ENCODE measurements at places on chromosomes 7 and 10. TPM values are rescaled to one million over a fixed set of nuclear protein-coding genes. Genes with fewer than 3 reads are reported as not detected.

Gene NKX2-3
- total RNA-seq: not detected

Gene CCL24
- not detected for total RNA-seq

Gene MMD2
- total RNA-seq: not detected

Gene CFAP69
- total RNA-seq: 0.39 TPM

Gene TMEM213
- total RNA-seq: not detected

Gene SOSTDC1
- total RNA-seq: not detected

Gene SPDYE5
- 0.26 TPM for total RNA-seq

- H3K27ac ChIP-seq: no peak overlapping the region
- no peaks in the 10 kb centered on the region for H3K4me1 ChIP-seq
- H3K4me3 ChIP-seq: no peak overlapping the region
- no peaks in the 10 kb centered on the region for H3K27me3 ChIP-seq
Observed at GRCh38 chr7:71278257-71278656, 146.3 kb downstream of the GALNT17 start.

DNA sequence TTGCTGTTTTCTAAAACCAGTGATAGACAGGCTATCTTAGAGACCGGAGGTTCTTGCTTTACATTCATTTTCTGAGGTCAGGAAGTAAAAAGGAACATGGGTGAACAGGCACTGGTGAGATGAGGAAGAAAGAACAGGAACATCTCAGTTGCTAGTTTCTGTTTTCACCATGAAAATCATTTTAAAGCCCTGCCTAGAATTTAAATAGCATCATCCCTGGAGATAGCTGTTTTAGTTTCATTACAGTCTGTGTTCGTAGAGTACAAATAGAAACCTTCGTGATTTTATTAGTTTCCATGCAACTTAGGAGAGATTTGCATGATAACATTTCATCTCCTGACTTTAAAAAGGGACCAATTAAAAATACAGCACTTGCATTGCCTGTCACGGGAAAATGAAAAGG is 14.7 kb downstream of the KCNMA1 start:
- H3K27ac ChIP-seq: no peak overlapping the region
- peaks cover 2% of the 10 kb centered on the region for H3K27me3 ChIP-seq
- H3K4me3 ChIP-seq: no peak overlapping the region
- no peaks in the 10 kb centered on the region for H3K36me3 ChIP-seq
- no peak for DNase-seq

DNA sequence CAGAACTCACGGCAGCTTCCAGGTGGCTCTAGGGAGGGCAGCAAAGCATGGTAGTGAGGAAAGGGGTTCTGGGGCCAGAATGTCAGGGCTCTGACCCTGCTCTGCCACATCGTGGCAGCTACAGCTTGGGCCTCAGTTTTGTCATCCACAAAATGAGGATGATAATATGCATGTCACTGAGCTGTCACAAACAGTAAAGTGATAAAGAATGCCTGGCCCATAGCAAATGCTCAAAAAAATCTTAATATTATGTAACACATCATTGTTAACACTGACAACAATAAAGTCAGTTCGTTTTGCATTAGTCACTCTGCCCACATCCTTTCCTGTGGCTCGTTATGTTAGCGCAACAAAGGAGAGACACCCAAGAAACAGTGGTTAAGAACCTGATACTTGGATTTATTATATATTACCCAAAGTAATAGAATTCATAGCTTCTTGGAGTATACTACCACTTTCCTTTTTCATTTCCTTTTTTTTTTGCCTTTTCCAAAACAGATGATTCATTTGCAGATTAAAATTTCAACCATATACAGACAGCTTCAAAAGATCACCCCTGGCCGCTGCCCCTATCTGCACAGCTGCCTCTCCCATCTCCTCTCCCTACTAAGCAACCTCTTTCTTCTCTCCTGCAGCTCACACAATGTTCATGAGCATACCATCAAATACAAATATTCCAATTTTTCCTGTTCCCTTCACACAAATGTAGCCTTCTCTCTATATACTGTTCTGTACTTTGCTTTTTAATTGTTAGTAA is 45.5 kb upstream of the DDC start:
- peak; percentile 50 for DNase-seq
- H3K36me3 ChIP-seq: peaks cover 5% of the 10 kb centered on the region
- no peaks in the 10 kb centered on the region for H3K27me3 ChIP-seq
- H3K4me3 ChIP-seq: peak overlapping the region; percentile 26

DNA sequence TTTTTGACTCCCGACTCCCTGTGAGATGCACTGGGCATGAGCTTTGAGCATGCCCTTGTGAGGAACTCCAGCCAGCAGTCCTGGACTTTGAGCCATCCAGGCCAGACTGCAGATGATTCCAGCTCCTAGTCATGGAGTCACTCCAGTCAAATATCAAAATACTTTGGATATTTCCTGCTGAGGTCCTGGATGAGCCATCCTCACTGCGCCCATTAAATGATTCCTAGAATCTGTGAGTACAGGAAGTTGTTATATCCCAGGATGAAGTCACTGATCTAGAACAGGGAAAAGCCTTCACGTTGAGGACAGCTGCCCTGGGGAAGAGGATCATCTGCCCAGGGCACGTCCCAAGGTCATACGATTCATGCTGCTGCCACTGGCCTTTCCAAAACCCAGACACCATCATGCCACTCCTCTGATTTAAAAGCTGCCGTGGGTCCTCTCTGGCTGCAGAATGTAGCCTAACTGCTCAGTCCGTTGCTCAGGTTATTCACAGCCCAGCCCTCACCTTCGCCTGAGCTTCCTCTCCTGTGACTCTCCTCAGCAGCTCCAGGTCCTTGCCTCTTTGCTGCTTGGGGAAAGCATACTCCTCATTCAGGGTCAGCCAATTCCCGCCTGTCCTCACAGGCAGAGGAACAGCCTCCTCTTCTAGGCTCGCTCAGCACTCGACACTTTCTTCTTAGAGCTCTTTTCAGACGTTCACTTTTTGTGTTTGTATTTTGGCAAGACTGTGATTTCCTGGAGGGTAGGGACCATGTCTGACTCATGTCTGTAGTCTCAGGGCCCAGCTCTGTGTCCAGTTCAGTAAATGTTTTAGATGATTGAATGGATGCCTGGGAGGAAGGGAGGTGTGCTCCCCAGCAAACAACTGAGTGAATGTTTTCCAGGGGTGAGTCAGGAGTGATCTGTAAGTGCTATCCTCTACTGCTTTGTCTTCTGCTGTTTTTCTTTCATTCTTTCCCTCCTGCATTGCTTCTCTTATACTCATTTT is 157.8 kb downstream of the SNX10 start:
- no peak for DNase-seq
- no peaks in the 10 kb centered on the region for H3K36me3 ChIP-seq
- H3K4me3 ChIP-seq: no peak overlapping the region
- no peaks in the 10 kb centered on the region for H3K4me1 ChIP-seq
- H3K27me3 ChIP-seq: peaks cover 10% of the 10 kb centered on the region

- H3K27me3 ChIP-seq: no peaks in the 10 kb centered on the region
- no peak for DNase-seq
- peaks cover 10% of the 10 kb centered on the region for H3K4me1 ChIP-seq
- no peak overlapping the region for H3K4me3 ChIP-seq
Observed at GRCh38 chr7:96250776-96251361, 71.0 kb downstream of the SLC25A13 start.

- H3K36me3 ChIP-seq: no peaks in the 10 kb centered on the region
- H3K4me1 ChIP-seq: no peaks in the 10 kb centered on the region
- no peak overlapping the region for H3K27ac ChIP-seq
- no peak for DNase-seq
- no peaks in the 10 kb centered on the region for H3K27me3 ChIP-seq
Observed at GRCh38 chr7:11843113-11843765, 11.2 kb upstream of the THSD7A start.

DNA sequence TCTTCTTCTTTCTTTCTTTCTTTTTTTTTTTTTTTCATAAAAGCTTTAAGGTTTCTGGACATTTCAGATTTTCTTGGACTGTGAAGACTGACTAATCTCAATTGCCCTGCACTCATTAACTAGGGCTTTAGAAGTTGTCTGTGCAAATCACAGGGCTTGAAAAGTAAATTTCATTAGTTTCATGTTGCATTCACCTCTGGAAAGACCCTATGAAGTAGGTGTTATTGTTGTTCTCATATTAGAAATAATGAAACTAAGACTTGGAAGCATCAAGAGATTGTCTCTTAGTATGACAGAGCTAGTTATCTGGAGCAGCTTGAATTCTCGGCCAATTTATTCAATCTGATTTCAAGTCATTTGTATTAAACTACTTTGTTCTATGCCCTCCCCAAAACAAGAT is 28.2 kb upstream of the SEMA3D start:
- DNase-seq: no peak
- H3K4me1 ChIP-seq: no peaks in the 10 kb centered on the region
- H3K36me3 ChIP-seq: no peaks in the 10 kb centered on the region

DNA sequence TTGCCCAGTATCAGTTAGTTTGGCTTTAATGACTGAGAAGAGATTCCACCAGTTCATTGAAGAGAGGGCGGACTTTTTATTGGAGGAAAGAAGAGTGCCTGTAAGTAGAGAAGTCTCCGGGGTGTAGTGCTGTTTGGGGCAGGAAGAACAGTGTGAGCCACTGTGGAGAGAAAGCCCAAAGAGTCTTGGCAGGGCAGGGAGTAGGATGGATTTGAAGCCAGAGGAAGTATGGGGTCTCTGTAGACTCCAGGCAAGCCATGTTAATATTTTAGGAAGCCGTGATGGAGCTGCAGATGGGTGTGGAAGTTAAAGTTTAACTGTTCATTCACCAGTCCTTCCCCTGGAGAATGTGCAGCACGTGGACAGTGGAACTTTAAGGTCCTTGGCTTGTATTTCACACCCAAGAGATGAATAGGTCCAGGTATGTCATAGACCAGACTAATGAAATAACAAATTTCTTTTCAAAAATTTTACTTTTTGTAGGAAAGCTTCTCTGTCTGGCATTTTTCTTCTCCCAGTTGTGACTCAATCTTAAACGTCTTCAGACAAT is 54.1 kb downstream of the TCF7L2 start:
- peaks cover 13% of the 10 kb centered on the region for H3K27me3 ChIP-seq
- no peaks in the 10 kb centered on the region for H3K36me3 ChIP-seq
- H3K4me3 ChIP-seq: no peak overlapping the region
- no peak for DNase-seq
- H3K27ac ChIP-seq: no peak overlapping the region

DNA sequence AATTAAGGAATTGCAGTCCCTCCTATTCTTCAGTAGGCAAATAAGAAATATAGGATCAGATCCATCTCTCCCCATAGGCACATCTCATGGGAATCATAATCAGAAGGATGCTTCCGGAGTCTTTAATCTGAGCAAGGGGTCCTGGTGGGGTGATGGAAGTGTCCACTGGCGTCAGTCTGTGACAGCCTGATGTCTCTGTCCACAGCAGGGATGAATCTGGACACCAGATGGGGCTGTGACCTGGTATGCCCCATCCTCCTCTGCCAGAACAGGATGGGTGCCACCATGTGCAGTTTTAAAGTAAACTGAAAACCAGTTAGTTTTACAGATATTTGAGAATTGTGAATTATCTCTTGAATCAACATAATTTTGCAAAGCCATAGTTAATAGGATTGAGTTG is 148.7 kb downstream of the C1GALT1 start:
- H3K4me3 ChIP-seq: no peak overlapping the region
- H3K27me3 ChIP-seq: peaks cover 1% of the 10 kb centered on the region
- H3K27ac ChIP-seq: no peak overlapping the region
- H3K4me1 ChIP-seq: no peaks in the 10 kb centered on the region

- peaks cover 3% of the 10 kb centered on the region for H3K4me1 ChIP-seq
- no peak overlapping the region for H3K4me3 ChIP-seq
- H3K27ac ChIP-seq: no peak overlapping the region
- peaks cover 26% of the 10 kb centered on the region for H3K27me3 ChIP-seq
Observed at GRCh38 chr10:77667426-77668324, 30.1 kb upstream of the KCNMA1 start.

- no peaks in the 10 kb centered on the region for H3K36me3 ChIP-seq
- no peak for DNase-seq
- H3K4me1 ChIP-seq: peaks cover 34% of the 10 kb centered on the region
- H3K27me3 ChIP-seq: no peaks in the 10 kb centered on the region
Observed at GRCh38 chr7:101882005-101882421, 64.6 kb downstream of the CUX1 start.

DNA sequence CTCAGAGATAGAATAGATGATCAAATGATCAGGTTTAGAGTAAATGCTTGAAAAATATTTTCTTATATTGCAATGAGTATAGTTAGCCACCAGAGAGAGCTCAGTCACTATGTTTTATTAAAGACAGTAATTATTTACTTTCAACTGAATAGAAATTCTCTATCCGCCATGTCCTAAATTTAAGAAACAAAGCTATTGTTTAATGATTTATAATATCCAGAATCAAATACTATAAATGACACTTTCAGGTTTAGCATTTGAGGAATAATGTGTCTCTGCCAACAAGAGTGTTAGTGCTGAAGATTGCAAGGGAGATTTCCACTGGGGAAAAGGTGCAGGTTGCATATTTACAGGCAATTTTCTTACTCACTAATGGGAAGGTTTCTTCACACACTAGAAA is 184.7 kb downstream of the DGKB start:
- H3K36me3 ChIP-seq: no peaks in the 10 kb centered on the region
- DNase-seq: no peak
- H3K27ac ChIP-seq: no peak overlapping the region
- peaks cover 4% of the 10 kb centered on the region for H3K27me3 ChIP-seq

GRCh38 chr7:93359520-93360198 is 127.5 kb downstream of the VPS50 start:
- H3K4me1 ChIP-seq: no peaks in the 10 kb centered on the region
- no peaks in the 10 kb centered on the region for H3K27me3 ChIP-seq
- no peak overlapping the region for H3K4me3 ChIP-seq

DNA sequence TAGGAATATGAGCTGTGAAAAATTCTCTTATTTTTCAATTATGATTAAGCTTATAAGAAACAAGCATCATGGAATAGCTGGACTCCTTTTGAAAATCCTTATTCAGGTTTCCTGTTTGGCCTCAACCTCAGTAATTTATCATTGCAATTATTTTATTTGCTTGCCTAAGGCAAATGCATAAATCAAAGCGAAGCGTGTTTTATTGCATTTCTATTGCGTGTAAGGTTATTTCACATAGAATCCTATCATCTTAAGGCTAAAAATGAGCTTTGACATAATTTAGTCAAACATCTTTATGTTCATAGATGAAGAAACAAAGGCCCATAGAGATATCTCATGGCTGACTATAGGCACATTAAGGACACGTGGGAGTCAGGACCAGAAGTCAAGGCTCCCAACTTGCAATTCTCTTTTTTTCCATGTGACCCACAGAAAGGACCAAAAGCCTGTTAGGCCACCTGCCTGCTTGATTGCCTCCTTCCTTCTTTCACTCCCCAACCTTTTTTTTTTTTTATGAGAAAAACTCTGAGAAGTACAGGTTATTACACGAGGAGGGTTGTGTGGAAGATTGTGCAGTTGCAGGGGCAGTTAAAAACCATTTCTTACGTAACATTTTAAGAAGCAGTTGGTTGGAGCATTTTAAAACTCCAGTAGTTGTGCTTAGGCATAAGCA is 261.0 kb downstream of the HDAC9 start:
- H3K27ac ChIP-seq: no peak overlapping the region
- H3K4me1 ChIP-seq: no peaks in the 10 kb centered on the region
- H3K36me3 ChIP-seq: no peaks in the 10 kb centered on the region
- H3K4me3 ChIP-seq: no peak overlapping the region

DNA sequence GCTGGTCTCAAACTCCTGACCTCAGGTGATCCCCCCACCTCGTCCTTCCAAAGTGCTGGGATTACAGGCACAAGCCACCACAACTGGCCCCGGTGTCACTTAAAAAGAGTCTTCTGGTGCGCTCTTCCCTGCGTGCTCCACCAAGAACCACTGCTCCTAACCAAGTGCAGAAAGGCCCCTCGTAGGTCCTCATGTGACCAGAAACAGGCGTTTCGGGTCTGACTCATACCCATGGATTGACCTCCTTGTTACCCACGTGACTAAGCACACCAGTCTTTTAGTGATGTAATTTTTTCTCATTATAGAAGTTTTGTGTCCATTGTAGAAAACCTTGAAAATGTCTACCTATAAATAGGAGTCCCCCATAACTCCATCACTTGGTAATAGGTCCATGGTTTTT is 13.9 kb downstream of the FKBP6 start:
- H3K4me3 ChIP-seq: no peak overlapping the region
- no peak overlapping the region for H3K27ac ChIP-seq
- no peaks in the 10 kb centered on the region for H3K4me1 ChIP-seq
- no peak for DNase-seq
- H3K36me3 ChIP-seq: no peaks in the 10 kb centered on the region

Measured in naive thymus-derived CD8-positive, alpha-beta T cell (primary cell).